ENCODE measurements at places on chromosomes 1 and 21. TPM values are rescaled to one million over a fixed set of nuclear protein-coding genes. Genes with fewer than 3 reads are reported as not detected.

Gene NPHS2
- total RNA-seq = not detected

DNA sequence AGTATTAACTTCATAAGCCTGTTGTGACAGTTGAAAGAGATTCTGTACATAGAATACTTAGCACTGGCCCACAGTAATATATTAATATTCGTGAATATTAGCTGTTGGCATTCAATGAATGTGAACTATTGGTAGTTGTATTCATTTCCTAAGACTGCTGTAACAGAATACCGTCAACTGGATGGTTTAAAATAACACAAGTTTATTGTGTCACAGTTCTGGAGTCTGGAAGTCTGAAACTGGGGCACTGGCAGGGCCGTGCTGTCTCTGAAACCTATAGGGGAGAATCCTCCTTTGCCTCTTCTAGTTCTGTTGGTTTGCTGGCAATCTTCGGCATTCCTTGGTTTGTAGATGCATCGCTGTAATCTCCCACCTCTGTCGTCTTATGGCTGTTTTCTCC is 47.5 kb downstream of the OLFML3 start:
- H3K27me3 ChIP-seq = no peaks in the 10 kb centered on the region
- no peak for DNase-seq
- no peaks in the 10 kb centered on the region for H3K36me3 ChIP-seq
- H3K4me1 ChIP-seq = no peaks in the 10 kb centered on the region
- H3K27ac ChIP-seq = no peak overlapping the region
- H3K4me3 ChIP-seq = no peak overlapping the region

GRCh38 chr21:46399129-46399528 is 59.6 kb upstream of the DIP2A start:
- H3K36me3 ChIP-seq = peaks cover 24% of the 10 kb centered on the region
- no peaks in the 10 kb centered on the region for H3K4me1 ChIP-seq
- no peak for DNase-seq

Gene OR2T10
- total RNA-seq = not detected
